Hematopoietic multipotent progenitor cell treated with erythropoietin and hydrocortisone succinate and interleukin-3 and kit ligand, for 17 days (in vitro differentiated cells): ENCODE measurements at places on chromosomes 5 and 9.
A peak's percentile ranks its signal among the peaks of the same experiment; 100 is the strongest.

DNA sequence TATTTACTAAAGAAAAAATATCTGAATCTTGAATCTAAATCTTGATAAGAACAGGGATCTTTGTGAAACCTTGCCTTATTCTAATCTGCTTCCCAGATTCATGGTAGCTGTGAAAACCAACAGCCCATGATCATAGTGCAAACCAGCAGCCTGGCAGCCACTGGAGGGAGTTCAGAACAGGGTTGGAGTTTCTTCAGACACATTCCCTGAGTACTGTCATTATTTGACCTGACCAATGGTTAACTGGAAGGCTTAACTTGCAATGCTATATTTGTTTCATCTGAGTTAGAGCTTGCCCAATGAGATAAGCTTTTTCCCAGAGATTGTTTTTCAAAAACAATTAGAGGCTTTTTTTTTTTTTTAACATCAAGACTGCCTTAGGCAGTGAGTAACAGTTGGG, 47.8 kb downstream of the LOX start:
- DNase-seq: no peak

- no peak for DNase-seq
Observed at GRCh38 chr9:129328355-129329042, 150.4 kb upstream of the IER5L start.

GRCh38 chr9:84002344-84002743, 21.7 kb downstream of the RMI1 start:
- DNase-seq: no peak

DNA sequence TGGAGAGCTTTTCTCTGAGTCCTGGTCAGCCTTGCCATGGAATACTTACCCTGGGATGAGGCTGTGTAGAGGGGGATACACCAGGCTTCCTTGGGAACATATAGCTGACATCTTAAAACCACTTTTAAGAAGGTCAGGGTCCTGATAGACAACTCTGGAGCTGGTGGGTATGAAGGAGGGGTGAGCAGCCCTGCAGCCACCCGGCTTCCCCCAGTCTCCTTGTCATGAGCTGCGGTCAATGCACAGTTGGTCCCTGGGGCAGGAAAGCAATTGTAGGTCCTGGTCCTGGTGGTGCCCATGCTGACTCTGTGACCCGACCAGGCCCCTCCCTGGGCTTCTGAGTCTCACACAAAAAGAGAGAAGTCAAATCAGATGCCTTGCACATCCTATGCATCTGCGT, 63.6 kb downstream of the MRPL36 start:
- no peak for DNase-seq

DNA sequence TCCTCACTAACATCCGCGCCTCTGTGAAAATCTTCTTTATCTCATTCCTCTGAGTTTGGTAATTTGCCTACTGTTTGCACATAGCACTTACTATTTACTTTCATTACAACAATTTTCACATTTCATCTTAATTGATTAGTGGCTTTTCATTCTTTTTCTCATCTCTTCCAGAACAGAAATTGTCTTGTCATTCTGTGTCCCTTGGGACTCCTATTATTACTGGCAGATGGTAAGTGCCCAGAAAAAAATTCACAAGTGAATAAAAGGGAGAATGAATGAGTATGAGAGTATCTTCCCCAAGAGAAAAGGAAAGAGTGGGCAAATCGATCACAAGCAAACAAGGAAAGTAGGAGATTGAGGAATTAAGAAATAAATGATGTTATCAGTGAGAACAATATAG, 876.1 kb downstream of the TLE4 start:
- no peak for DNase-seq

DNA sequence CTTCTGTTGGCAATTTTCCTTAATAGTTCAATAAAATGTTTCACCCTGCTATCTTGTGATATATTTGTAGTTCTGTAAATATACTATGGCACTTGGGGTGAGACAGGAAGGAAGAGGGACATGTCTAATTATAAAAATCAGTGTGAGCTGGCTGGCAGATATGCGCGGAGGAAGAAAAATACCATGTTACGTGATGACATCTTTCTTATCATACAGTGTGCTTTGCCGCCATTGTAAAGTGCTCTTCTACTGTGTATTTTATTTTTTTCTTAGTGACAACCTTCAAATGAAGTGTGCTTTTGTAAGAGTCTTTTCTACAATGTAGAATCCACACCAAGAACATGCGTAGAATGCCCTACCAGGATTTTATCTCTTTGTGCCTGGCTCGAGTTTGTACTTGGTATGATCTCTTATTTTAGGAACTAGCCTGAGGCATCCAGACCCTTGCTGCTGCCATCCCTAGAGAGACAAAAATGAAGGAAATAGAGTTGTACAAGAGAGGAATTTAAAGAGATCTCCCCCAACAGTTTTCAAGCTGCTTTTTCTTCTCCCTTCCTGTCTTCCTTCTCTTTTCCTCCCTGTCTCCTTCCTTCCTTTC, 46.7 kb upstream of the RIOK2 start:
- DNase-seq: no peak

DNA sequence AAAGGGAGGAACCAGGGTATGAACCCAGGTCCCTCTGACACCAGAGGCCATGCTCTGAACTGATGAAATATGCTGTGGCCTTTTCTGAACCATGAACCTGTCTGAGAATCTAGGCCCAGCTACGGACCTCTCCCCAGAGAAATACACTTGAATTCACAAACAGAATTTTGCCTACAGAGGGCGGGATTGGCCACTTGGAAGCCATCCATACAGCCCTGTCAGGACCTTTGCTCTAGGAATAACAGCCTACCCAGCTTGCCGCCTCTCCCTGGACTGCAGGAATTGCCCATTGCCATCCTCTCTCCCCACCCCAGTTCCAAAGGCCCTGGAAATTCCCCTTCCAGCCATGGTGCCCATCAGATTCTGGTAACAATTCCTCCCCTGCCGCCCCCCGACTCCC, 26.6 kb downstream of the MORN5 start:
- DNase-seq: no peak

GRCh38 chr5:54325610-54326311, 15.4 kb upstream of the ARL15 start:
- DNase-seq: peak; percentile 65

DNA sequence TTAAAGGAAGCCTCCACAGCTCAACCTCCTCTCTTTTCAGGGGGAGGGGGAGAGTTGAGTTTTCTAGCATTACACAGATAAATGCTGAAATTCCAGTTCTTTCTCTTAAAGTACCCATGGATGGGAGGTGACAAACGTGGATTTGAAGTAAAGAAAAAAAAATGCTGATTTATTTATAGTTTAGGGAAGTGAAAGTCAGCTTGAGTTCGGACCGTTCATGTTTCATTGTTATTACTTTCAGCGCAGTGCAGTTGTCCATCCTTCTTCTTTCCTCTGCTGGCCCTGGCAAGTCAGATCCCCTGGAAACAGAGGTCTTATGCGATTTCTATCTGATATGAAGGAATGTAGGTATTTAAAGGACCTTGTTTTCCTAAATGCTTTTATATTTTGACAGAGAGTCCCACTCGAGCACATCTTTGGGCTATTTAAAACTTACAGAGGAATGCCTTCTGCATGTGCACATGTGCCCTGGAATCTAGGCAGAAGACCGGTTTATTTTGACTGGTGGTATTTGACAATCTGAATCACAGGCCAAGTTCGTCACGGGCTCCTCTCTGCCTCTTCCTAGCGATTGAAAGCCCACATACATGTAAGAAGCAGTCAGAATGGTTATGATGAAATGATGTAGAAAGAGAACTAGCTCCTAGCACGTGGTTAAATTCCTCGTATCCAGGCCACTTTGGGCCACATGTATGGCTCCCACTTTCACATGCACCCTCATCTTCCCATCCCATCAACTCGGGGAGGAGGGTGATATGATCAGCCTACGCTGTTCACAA, 385.2 kb upstream of the KLF4 start:
- no peak for DNase-seq

GRCh38 chr9:134552349-134552990, 89.1 kb upstream of the COL5A1 start:
- no peak for DNase-seq

- no peak for DNase-seq
Observed at GRCh38 chr5:59236448-59236847, 653.6 kb downstream of the RAB3C start.

DNA sequence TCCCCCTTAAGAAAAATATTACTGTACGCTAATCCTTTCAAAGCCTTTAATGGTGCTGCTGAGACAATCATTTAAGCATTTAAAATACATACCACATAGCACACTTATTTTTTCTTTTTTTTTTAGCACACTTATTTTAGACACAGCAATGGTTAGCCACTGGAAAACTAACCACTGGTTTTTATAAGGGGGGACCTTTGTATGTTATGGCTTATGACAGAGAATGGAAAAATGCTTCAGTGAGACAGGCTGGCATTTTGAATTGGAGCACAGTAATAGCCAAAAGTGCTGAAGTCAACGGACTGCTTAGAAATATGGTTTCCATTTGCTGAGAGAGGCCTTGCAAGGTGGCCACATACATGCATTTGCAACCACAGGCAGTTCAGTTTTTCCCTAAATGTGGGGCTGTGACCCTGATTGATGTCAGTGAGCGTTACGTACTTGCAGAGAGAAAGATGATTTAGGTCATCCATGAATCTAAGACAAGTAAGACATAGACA, 28.5 kb downstream of the AOPEP start:
- no peak for DNase-seq

DNA sequence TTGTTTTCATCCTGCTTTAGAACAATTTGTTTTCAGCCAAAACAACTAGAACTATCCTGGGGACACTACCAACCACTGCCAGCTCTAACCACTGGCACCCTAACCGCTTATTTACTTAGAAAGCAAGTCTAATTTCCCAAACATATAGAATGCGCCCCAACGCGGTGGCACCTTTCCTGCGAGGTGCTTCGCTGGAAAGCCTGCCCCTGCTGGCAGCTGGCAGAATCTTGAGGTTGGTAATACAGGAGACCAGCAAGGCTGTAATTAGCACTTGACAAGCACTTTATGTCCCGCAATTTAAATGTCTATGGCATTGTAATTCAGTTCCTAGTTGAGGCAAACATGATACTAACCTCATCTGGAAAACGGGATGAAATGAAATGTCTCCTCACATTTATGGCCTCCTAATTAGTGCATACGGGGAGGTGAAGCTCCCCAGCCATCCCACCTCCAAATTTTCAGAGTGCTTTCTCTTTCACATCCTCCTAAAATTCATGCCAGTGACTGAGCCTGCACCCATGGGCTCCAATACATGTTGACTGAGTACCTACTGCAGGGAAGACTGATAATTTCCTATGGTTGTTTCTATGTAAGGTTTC, 30.4 kb downstream of the GABBR2 start:
- DNase-seq: no peak

GRCh38 chr9:117725426-117725887, 21.3 kb downstream of the TLR4 start:
- no peak for DNase-seq

DNA sequence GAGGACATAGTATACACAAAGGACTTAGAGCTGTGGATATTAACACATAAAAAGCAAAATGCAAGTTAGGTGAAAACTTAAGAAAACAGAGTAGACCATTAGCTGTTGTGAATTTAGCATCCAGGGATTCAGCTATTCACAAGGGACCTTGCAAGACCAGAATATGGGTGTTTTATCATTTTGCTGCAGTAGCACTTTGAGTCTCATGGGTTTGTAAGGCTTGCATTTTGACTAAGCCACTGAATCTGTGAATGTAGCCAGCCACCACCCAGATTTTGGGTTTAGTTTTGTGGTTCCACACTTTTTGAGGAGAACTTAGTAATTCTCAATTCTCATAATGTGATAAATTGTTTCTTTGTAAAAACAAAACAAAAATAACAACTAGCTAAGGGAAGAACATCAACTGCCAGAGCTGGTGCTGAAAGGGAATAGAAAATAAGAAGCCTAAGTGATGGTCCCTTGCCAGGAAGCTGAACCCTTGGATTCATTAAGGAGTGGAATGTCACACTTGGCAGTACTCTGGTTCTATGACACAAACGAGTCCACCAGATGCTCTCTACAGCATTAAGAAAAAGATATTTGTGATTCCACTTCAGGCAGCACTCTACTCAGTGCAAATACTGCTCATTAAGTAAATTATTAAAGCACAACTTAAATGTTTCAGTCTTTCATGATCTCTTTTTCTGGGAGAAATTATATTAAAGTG, 557.4 kb upstream of the ZNF462 start:
- DNase-seq: no peak

GRCh38 chr9:76655121-76655541, 109.1 kb upstream of the PCA3 start:
- no peak for DNase-seq

DNA sequence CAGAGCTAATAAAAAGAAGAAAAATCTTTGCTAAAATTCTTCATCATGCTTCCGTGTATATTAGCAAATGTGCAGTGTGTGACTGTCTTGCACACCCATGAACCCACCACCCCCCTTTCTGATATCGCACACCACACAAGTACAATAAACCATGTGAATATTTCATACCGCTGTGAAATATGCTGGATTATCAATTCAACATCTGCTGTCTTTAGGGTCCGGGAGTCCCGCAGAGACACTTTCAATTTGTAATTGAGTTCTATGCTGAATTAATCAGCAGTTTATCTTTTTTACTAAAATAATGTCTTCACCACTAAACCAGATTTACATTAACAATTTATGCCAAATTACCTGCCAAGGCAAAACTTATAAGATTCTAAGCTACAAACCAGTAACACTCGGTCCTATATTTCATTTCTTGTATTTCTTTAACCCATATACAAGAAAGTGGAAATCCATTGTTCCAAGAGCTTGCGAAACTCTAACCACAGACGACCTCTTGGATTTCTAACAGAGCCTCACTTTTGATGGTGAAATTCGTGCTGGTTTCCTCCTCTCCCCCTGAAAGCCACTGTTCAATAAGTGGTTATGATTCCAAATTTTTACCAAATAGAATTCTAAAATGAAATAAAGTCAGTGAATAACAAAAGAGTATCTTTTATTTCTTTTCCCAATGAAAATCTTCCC, 44.2 kb downstream of the PSMB7 start:
- DNase-seq: no peak

- DNase-seq: no peak
Observed at GRCh38 chr9:91502475-91502874, 78.8 kb upstream of the NFIL3 start.

- no peak for DNase-seq
Observed at GRCh38 chr5:39502704-39503103, 77.9 kb upstream of the DAB2 start.
